ENCODE measurements at places on chromosomes 7 and 10.
A peak's percentile ranks its signal among the peaks of the same experiment; 100 is the strongest.

DNA sequence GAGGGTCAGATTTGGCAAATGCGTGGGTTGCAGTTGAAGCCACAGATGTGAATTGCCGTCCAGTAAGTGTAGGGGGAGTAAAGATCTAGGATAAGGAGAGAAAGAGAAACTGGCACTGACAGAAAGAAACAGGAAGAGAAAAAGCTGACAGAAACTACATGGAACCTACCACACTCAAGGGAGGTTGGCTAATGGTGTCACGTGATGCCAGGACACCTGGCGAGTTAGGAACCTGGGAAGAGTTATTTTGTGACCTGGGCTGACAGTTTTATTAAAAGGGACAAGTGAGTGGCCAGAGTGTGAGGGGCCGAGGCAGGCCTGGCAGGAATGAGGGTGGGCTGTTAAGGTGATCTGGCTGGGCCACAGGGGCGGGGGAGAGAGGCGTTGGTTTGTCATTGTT is 188.7 kb downstream of the ADARB2 start:
- no peak for DNase-seq

DNA sequence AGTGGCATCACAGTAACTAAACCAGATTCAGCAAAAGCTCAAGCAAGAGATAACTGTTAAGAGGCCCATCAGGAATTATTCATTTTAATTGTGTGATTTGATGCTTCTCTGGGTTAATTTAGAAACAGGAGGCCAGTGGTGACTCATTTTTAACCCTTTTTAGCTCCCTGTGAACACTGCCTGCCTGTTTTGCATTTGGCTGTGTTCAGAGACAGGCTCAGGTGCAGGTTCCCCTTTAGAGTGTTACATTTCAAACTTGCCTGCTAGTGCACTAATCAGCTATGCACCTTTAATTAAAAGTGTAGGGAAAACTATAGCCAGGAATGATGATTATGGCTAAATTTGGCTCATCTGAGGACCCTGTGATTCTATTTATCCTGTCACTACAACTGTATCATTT is 6.5 kb downstream of the STAMBPL1 start:
- no peak for DNase-seq

GRCh38 chr7:137091396-137091795 is 222.9 kb downstream of the CHRM2 start:
- DNase-seq = no peak

GRCh38 chr10:10850214-10850613 is 167.5 kb upstream of the CELF2 start:
- no peak for DNase-seq

DNA sequence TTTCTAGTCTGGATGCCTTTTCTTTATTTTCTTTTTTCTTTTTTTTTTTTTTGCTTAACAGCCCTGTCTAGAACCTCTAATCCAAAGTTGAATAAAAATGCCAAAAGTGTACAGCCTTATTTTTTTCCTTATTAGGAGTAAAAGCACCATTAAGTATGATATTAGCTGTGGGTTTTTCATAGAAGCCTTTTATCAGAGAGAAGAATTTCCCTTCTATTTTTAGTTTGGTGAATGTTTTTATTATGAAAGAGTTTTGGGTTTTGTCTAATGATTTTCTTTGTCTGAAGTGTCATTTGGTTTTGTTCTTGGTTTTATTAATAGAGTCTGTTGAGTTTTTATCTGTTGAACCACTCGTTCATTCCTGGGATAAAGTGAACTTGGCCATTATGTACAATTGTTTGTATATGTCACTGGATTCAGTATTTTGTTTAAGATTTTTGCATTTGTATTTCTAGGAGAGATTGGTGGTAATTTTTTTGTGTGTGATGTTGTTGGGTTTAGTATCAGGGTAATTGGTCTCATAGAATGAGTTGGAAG is 49.5 kb downstream of the PALS2 start:
- DNase-seq = no peak

GRCh38 chr7:140006600-140006999 is 56.2 kb downstream of the PARP12 start:
- DNase-seq = no peak

GRCh38 chr7:158274404-158274811 is 313.2 kb downstream of the PTPRN2 start:
- DNase-seq = no peak

- DNase-seq = no peak
Observed at GRCh38 chr7:48217266-48217665, 46.0 kb downstream of the ABCA13 start.

- no peak for DNase-seq
Observed at GRCh38 chr10:69107699-69108098, 16.3 kb upstream of the VPS26A start.

- DNase-seq = no peak
Observed at GRCh38 chr7:146131701-146132100, 15.1 kb downstream of the CNTNAP2 start.

GRCh38 chr10:120588311-120588710 is 131.3 kb downstream of the PLPP4 start:
- no peak for DNase-seq

DNA sequence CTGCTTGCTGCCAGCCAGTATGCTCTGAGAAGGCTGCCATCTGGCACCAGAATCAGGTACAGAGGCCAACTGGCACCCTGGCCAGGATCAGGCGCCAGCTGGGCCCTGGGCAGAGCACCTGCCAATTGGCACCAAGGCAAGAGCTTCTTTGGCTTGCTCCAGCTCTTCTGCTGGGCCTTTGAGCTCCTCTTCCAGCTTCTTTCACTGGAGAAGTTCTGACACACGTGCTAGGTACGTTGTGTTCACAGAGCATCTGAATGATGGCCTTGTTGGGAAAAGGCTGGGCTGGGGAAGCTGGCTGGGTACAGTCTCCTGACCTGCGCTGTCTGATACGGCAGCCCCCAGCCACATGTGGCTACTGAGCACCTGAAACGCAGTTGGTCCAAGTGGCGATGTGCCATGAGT is 31.7 kb upstream of the OPALIN start:
- peak; percentile 76 for DNase-seq

DNA sequence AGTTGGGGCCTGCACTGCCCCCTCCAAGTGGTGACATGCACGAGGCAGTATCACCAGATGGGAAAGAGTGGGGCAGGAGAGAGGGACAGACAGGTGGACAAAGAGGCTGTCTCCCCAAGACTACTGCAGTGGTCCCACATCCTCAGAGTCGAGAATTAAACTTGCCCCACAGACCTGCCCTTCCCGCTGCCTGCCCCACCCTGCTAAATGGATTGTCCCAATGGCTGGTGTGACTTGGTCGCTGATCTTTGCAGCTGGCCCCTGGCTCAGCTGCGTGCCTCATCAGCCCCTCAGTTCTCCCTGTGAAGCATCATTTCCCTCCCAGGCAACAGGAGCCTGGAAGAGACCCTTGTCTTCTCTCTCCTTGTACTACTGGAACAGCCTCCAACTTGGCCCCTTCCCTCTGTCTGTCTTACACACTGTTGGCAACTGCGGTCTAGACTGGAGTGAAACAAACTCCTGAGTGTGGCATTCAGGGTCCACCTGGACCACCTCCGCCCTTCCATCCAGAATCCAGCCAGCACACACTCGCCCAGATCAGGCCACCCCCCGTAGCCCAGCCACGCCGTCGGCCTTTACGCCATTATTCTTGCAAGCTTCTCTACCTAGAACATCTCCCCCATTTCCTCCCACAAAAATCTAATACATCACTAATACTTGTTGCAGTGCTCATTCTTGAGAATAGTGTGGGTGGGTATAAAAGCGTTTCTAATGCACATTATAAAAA is 275.1 kb downstream of the CELF2 start:
- peak; percentile 37 for DNase-seq

DNA sequence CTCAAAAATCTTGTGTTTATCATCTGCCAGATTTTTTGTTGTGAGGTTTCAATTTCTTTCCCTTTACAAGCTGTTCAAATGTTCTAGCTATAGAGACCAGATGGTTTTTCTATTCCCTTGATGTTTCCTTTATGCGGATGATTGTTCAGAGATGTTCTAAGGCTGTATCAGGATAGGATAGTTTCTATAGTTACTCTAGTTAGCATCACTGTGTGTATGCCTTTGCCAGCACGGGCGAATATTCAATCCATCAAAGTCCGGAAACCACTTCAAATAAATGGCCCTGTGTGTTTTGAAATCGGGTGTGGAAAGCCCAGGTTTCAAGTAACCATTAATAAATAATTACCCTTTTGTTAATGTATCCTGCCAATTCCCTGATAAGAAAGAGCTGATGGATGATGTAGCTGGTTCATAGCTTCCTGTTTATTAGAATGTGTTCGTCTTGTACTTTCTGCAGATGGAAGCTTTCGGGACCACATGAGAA is 149.8 kb upstream of the PRKCQ start:
- DNase-seq = no peak

GRCh38 chr10:16280595-16280994 is 156.2 kb upstream of the PTER start:
- no peak for DNase-seq

DNA sequence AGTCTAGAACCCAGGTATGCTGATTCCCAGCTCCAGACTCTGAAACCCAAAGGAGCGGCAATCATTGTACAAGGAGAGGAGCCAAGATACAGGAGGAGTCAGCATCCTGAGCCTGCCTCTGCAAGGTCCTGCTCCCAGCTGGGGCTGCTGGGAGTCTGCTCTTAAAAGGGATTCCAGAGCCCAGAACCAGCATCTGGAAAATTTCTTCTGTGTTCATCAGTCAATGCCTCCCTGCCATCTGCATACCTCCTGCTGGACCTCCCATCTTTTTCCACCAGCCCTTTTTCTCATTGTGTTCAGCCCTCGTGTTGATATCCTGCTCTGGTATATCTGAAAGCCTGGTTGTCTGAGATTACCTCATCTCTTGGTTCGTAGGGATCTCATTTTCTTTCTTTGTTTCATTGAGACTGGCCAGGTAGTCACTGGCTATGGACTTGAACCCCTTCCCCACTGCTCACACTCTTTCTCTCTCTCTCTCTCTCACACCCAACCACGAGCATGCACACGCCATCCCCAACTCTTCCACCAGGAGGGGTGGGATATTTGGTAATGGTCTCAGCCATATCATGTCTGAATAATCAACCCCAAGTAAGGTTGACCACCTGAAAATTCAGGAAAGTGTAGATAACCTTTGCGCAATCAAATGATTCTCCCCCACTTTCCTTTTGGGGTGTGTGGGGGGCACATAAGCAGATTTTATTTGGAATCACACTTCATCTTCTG is 608.8 kb downstream of the LRMDA start:
- DNase-seq = no peak

- DNase-seq = no peak
Observed at GRCh38 chr7:84218681-84219080, 24.1 kb upstream of the SEMA3A start.

GRCh38 chr7:155710031-155710430 is 65.6 kb downstream of the RBM33 start:
- no peak for DNase-seq

GRCh38 chr7:106094780-106095179 is 17.3 kb downstream of the SYPL1 start:
- DNase-seq = no peak

DNA sequence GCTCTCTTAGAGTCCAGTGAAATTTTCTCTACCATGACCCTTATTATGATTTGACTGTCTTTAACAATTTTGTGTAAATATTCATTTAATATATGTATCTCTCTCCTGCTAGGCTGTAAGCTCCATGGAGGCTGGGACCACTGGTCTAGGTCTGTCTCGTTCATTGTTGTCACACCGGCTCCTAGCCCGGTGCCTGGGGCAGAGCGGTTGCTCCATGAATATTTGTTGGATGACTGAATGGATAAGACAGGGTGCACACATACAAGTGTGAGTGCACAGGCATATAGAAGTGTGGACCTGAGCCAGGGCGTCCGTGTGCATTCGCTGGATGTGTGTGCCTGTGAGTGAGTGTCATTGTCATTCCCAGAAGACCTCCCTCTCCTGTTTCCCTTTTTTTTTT is 20.9 kb upstream of the LBX1 start:
- DNase-seq = no peak

DNA sequence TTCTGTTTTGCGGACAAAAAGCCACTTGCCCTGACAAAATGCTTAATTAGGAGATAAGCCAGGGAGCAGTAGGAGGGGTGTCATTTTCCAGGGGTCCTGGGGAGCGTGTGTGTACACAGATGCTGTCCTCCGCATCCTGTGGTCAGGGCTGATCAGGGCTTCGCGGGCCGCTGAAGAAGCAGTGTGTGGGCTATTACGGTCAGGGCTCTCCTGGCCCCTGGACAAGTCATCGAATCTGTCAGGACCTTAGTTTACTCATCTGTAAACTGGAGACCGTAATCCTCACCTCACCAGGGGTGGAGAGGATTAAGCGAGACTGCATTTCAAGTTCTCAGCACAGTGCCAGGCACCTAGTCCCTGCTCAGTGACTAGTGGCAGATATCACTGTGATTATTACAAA is 26.0 kb upstream of the MXI1 start:
- DNase-seq = no peak

- DNase-seq = no peak
Observed at GRCh38 chr7:79681454-79681853, 228.0 kb upstream of the MAGI2 start.

- no peak for DNase-seq
Observed at GRCh38 chr10:86443069-86443468, 76.5 kb upstream of the GRID1 start.

- DNase-seq = no peak
Observed at GRCh38 chr7:69199041-69199440, 399.2 kb upstream of the AUTS2 start.

GRCh38 chr7:120052884-120053382 is 220.0 kb upstream of the KCND2 start:
- no peak for DNase-seq

- no peak for DNase-seq
Observed at GRCh38 chr10:78595269-78595619, 473.5 kb upstream of the ZMIZ1 start.

DNA sequence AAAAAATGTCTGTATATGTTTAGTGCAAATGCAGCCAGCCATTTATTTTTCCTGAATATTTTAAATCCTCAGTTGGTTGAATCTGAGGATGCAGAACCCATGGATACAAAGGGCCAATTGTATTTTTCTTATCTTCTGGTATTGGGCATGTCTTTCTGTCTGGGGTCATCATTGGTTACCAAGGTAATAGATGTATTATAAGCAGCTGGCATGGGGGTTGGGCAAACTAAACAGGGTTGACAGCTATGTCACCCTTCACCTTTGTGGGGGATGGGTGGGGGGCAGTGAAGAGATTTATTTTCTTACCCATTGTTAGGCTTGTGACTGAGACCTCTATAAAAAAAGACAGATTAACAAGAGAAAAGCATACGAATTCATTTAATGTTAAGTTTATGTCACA is 38.8 kb downstream of the CDHR3 start:
- DNase-seq = no peak

DNA sequence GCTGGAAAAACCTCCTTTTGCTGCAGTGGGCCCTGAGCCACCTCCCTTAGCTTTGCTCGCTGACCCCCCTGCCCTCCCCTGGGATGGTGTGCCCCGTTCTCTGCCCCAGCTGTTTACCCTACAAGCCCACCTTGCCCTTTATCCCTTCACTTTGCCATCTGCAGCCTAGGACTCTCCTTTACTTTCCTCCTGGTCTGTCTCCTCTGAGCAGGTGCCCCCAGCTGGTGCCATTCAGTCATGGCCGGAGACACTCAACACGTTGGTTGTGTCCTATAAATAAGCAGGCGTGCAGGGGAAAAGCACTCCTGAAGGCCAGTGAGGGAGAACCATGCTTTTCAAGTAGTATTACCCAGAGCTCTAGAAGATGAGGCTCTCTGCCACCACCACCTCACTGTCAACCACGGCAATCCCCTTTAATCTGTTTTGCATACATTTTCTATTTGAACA is 6.1 kb downstream of the RASSF4 start:
- no peak for DNase-seq

- no peak for DNase-seq
Observed at GRCh38 chr10:130038019-130038555, 72.5 kb downstream of the C10orf143 start.

- no peak for DNase-seq
Observed at GRCh38 chr7:134452991-134453473, 5.9 kb downstream of the AKR1B1 start.

GRCh38 chr10:26380815-26381214 is 57.3 kb upstream of the APBB1IP start:
- DNase-seq = no peak

All from putamen (tissue), 1 donor.